ENCODE measurements at places on chromosomes 11 and 22.

- no peak for DNase-seq
These were observed 17.6 kb upstream of the SPON1 start for GRCh38 chr11:13944911-13945425.

DNA sequence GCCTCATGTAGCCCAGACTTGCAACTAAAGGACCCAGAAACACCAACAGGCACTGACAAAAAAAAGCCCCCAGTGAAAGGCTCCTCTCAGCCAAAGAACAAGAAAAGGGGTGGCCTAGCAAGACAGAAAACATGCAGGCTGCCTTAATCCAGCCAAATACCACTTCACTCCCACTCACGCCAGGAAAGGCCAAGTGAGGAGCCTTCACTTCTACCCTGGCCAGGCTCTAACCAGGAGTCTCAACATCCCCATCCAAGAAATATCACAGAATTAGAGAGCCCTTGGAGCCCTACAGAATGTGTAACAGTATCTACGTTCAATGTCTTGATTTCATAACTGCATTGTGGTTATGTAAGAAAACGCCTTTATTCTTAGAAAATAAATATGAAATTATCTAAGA, 149.0 kb downstream of the APOL5 start:
- no peak for DNase-seq

DNA sequence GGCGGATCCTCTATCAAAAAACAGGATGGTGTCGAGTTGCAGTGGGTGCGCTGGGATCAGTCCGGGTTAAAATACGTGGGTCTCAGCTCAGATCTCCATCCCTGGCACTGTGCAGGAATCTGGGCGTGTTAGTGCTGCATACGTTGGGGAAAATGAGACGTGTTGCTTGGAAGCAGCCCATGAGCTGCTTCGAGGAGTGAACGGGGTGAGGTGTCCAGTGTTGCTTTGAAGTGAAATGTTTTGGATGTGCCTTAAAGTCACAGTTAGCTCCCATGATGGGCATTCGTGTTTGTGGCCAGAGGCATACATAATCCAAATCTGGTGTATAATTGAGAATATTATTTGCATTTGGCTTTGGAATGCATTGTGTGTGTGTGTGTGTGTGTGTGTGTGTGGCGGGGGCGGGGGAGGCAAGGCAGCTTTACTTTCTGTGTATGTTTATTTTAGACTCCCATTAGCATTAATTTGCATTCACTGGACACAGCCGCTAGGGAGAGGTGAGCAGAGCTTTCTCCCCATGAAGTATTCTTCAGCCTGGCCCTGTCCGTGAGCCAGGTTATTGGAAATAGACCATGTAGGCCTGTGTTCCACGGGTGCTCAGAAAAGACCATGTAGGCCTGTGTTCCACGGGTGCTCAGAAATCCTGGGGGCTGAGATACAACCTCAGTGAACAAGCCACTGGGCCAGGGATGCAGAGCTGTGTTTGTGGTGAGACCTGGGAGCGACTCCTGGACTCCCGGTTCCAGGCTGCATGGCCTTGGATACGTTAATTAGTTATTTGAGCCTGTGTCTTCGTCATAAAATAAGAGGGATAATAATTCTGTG, 134.6 kb downstream of the ST3GAL4 start:
- DNase-seq: no peak

GRCh38 chr11:27612932-27613880, 87.0 kb downstream of the BDNF start:
- no peak for DNase-seq

DNA sequence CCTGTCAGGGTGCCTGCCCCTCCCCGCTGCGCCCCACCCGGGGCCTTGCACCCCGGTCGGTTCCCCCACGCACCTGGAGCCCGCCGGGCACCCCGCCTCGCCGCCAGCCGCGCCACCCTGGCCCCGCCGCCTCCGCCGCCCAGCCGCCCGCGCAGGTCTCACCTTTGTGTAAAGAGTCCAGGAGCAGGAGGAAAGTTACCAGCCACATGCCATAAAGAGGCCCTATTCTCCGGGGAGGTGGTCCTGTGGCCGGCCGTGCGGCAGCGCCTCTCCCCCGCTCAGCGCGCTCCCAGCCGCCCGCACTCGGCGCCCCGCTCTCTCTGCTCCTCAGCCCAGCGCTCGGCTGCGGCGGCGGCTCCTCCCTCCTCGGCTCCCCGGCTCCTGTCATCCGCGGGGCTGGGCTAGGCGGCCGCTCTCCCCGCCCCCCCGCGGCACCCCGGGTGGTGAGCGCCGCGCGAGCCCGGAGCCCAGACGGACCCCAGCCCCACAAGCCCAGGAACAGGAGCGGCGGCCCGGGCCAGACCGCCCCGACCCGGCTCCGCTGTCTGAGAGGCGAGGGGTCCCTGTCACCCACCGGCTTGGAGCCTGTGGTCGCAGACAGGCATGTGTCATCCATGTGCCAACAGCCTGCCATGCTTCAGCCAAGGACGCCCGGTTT, at the start of gene DSCAML1:
TSS of gene DSCAML1 (minus strand) at position 345 of the 658 bp plus-strand sequence. CDS start at position 208, 137 bp downstream.
- peak; percentile 35 for DNase-seq

GRCh38 chr11:94749369-94749768, 18.8 kb upstream of the AMOTL1 start:
- DNase-seq: no peak

- no peak for DNase-seq
These were observed 33.6 kb upstream of the MMP7 start for GRCh38 chr11:102564110-102564509.

DNA sequence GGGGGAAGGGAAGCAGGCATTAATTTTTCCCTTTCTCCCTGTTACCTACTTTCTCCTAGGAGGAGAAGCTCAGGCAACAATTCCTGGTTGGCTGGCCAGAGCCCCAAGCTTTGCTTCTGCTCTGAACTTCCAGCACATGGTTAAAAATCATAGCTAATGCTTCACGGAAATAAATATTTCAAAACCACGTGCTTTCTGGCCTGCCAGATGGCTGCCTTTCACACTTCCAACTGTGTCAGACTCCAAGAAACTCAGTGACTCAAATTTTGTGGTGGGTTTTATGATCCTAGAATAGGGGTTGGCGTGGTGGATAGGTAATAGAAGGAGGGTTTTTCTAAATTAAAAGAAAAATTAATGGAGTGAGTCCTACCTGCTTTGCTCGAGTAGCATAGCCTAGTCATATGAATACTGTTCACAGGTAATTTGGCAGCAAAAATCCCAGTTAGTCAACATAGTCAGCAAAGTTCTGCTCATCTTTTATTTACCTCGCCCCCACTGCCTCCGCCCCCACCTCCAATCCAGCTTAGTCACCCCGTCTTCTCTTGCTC, 58.6 kb downstream of the SC5D start:
- no peak for DNase-seq

DNA sequence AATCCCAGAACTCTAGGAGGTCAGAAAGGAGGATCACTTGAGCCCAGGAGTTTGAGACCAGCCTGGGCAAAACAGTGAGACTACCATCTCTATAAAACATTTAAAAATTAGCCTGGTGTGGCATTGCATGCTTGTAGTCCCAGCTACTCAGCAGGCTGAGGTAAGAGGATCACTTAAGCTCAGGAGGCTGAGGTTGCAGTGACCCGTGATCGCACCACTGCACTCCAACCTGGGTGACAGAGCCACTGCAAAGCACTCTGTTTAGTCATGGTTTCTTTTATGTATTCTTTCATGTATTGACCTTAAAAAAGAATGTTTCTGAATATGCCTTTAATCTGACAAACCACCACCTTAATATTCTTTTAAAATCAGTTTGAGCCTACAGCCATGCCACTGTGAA, 52.2 kb downstream of the BIRC2 start:
- no peak for DNase-seq

GRCh38 chr22:50537765-50538164, 7.9 kb upstream of the KLHDC7B start:
- no peak for DNase-seq

- DNase-seq: no peak
These were observed 37.3 kb downstream of the FLI1 start for GRCh38 chr11:128731041-128731663.

GRCh38 chr22:47808886-47809620, 1046.6 kb downstream of the TBC1D22A start:
- DNase-seq: no peak

DNA sequence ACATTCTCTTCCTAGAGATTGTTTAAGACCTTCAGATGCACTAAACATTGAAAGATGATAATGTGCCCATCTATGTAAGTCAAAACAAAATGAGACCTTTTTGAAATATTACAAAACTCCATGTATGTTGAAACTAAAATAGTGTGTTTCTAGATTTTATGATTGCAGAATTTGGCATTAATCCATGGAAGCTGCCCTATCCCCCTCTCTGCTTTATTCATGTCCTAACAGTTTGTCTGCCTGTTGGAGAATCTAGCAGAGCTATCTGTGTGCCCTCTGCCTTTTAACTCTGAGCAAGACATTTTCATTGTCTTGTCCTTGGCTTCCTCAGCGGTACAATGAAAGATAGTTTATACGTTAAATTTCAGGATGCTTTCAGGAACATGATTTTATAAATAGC, 105.5 kb downstream of the FAT3 start:
- no peak for DNase-seq

DNA sequence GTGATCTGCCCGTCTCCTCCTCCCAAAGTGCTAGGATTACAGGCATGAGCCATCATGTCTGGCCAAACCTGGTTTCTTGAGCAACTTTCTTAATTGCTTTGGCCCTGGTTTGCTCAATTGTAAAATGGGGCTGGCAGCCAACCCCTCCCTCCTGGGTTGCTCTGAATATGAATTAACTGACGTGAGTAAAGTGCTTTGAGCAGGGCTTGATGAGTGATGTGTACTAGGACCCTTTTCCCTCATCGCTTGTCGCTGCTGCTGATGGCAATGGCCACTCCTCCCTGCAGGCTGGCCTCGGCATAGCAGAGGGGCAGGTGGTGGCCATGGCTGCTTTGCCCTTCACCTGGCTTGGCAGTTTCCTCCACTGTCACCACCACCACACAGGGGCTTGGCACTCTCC, 41.5 kb downstream of the RNF141 start:
- DNase-seq: no peak

GRCh38 chr11:73651252-73651651, 4.9 kb downstream of the PLEKHB1 start:
- DNase-seq: no peak

DNA sequence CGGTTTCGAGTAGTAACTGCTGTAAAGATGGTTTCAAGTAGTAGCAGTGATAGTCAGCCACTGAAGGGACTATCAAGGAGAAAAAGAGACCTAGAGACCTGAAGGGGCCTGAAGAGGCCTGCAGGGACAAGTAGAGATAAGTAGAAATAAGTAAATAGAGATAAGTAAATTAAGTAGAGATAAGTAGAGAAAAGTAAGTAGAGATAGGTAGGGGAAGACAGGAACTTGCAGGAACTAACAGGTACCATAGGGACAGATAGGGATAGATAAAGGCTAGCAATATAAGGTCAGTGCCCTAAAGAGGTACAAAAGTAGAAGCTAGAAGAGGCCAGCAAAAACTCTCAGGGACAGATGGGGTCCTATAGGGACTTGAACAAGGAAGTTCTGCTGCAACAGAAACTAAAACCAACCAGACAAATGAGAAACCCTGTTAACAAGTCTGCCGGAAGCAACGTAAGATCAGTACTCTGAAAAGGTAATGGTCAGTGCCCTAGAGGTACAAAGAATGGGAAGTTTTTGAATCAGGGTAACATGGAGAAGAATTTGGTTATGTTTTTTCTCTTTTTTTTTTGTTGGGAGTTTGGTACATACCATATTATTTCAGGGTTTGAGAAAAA, 9.6 kb upstream of the SC5D start:
- DNase-seq: no peak

- DNase-seq: no peak
These were observed 84.0 kb upstream of the CTSC start for GRCh38 chr11:88421530-88421929.

- no peak for DNase-seq
These were observed 134.4 kb downstream of the CSNK2A3 start for GRCh38 chr11:11218629-11218986.

GRCh38 chr11:117096201-117096991, 1.8 kb downstream of the SIK3 start:
- DNase-seq: no peak

DNA sequence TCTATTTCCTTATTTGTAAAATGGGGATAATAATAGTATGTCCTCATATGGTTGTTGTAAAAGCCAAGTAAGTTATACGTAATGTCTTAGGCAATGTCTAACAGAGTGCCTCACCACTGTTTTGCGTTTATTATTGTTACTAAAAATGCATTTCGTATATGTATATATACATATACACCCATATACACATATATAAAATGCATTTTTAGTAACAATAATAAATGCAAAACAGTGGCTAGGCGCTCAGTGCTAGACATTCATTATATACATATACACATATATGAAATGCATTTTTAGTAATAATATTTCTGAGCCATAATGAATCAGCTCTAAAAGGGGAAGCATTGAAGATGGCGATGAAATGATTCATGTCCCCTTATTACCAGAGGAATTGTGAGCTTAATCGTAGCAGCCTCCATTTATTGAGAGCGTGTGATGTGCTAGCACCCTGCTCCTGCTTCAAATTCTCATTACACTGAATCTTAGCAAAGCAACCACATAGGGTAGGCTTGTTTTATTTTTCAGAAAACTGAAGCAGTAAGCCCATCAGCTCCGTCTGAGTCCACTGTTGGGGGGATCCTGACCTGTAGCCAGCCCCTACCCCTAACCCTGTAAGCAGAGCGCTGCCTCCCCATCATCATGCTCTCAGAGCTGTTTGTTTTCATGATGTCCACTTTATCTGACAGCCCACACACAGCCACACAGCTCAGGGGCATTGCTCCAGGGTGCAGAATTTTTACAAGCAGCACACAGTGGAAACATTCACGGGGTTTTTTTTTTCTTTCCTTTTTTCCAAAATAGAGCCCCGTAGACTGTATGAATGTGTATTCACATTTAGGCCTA, 97.1 kb upstream of the NAV2 start:
- DNase-seq: no peak

DNA sequence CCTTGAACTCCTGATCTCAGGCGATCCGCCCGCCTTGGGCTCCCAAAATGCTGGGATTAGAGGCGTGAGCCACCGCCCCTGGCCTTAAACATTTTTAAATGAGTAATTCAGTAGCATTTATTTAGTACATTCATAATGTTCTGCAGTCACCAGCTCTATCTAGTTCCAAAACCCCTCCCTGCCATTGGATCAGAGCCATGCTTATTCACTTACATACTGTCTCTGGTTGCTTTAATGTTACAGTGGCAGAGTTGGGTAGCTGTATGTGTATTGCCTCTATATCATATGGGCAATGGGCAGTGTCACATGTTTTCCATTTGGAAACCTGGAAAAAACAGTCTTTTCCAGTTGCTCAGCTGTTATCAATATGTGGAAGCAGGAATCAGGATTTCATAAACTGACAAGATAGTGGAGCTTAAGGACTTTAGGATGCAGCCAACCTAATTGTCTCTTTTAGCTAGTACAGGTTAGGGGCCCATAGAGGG, 10.5 kb downstream of the COA4 start:
- DNase-seq: no peak

GRCh38 chr11:59753650-59754493, 1.3 kb upstream of the STX3 start:
- peak; percentile 77 for DNase-seq

GRCh38 chr11:27187848-27188621, 147.4 kb downstream of the BBOX1 start:
- no peak for DNase-seq

DNA sequence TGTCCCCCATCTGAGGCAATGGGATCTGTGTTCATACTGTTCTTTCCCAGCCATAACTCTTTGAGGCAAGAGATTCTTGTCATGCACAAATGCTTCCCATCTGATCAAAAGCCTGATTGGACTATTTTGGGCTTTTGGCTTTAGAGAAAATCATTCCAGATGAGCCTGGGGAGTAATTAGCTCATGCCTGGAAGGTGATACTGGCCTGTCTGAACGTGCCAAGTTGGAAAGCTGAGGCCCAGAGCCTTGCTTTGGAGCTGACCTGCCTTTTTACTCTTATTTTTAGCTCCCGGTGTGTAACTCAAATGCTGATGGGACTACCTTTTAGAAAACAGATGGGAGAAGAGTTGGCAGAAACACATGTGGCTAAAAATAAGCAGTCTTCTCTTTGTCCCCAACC, 105.0 kb downstream of the DBX1 start:
- DNase-seq: peak; percentile 40
